Kidney (tissue), 22 donors: ENCODE measurements at places on chromosomes 1 and 21. TPM values are rescaled to one million over a fixed set of nuclear protein-coding genes. Genes with fewer than 3 reads are reported as not detected.

The NEGR1 gene
- 3.0 TPM for polyA plus RNA-seq

The CLCA1 gene
- polyA plus RNA-seq = not detected

DNA sequence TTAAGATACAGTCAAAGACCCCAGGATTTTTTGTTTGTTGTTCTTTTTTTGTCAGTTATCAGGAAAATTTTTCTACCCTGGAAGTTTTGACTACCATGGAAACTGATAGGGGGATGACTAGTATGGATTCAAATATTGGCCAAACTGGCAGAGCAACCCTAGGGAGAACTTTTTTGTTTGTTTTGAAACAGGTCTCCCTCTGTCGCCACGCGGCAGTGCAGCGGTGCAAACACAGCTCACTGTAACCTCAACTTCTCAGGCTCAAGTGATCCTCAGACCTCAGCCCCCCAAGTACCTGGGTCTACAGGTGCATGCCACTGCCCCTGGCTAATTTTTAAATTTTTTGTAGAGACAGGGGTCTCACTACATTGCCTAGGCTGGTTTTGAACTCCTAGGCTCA, 46.6 kb downstream of the TOR3A start:
- DNase-seq = no peak

The TRIM33 gene
- 13.3 TPM for polyA plus RNA-seq

DNA sequence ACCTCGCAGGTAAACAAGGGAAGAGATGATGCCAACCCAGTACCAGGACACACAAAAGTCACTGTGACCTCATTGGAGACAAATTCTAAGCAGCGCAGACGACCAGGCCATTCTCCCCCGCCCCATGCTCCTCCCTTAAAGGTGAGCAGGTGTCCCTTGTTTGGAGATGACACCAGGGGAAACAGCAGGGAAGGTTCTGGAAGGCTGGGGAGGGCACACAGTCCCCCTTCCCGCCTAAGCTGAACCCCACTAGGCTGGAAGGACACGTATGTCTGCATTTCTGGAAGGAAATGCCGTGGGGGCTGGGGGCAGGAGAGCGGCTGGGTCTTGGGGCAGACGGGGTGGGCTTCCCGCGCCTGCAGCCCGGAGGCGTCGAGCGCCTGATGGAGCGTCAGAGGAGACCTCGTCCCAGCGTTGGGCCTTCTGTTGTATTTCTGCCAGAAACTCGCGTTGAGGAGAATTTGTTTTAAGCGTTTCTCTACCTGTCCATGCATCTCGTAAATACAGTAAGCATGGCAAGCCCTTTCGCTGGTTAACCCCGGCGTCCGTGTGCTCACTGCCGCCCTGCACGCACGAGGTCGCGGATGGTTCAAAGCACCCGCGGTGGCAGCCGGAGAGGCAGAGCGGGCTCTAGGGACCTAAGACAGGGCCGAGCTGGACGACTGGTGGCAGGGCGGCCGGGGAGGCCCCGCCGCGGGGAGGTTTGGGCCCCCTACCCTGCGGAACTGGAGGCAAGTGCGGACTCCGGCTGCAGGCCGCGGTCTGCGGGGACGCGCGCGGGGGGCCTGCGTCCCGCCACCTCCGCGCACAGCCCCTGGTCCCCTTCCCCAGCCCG, 1.2 kb upstream of the LHX4 start:
- no peak for DNase-seq
